ENCODE measurements at places on chromosomes 4 and X. TPM values are rescaled to one million over a fixed set of nuclear protein-coding genes. Genes with fewer than 3 reads are reported as not detected.

Gene SRPK3
- 0.25 TPM for total RNA-seq

Gene KCNE5
- total RNA-seq: 1.5 TPM

Gene SCOC
- total RNA-seq: 74.0 TPM

Gene GLUD2
- total RNA-seq: 0.49 TPM

Gene SLC6A14
- not detected for total RNA-seq

Gene H2BW2
- total RNA-seq: not detected

Gene AKAP14
- total RNA-seq: not detected

Gene OPHN1
- total RNA-seq: 34.7 TPM

Gene BEND4
- total RNA-seq: 8.6 TPM

Gene ALG13
- 45.2 TPM for total RNA-seq

Gene TBX22
- under 0.01 TPM for total RNA-seq

Gene CABS1
- total RNA-seq: not detected

Gene HSPA4L
- total RNA-seq: 7.9 TPM

Gene CXCL3
- not detected for total RNA-seq

Gene ASMT
- 0.25 TPM for total RNA-seq

Gene NPFFR2
- total RNA-seq: not detected

Gene MPP1
- total RNA-seq: 12.5 TPM

Gene MAP3K15
- total RNA-seq: 0.74 TPM

Gene ANXA10
- 0.25 TPM for total RNA-seq

Gene SPATA4
- total RNA-seq: 0.49 TPM

Gene FHIP1A
- 3.7 TPM for total RNA-seq

Gene GPRASP1
- 30.0 TPM for total RNA-seq

Gene TCEAL5
- 9.1 TPM for total RNA-seq

Gene KIT
- total RNA-seq: 75.5 TPM

Gene SLC25A31
- not detected for total RNA-seq

Gene HSFX1
- total RNA-seq: 3.0 TPM

Gene GPR50
- not detected for total RNA-seq

Gene ADH6
- total RNA-seq: not detected

Gene IL15
- total RNA-seq: 0.25 TPM

Gene PARM1
- 6.9 TPM for total RNA-seq

Gene ADGRG4
- total RNA-seq: not detected

Gene SERPINA7
- not detected for total RNA-seq

Gene ZFYVE28
- 5.7 TPM for total RNA-seq

Gene CT45A2
- not detected for total RNA-seq

Gene TEX13D
- under 0.01 TPM for total RNA-seq

Gene DIPK2B
- total RNA-seq: 6.4 TPM

Gene ABCG2
- total RNA-seq: 15.5 TPM

Gene SPIN2B
- 6.6 TPM for total RNA-seq

Gene MAGEB1
- not detected for total RNA-seq

Gene CORIN
- 0.49 TPM for total RNA-seq

Gene PRICKLE3
- total RNA-seq: 0.74 TPM

Gene POU4F2
- not detected for total RNA-seq

Gene CXCL9
- total RNA-seq: not detected

Gene BEND2
- total RNA-seq: under 0.01 TPM

Gene BEX5
- total RNA-seq: 36.1 TPM

Gene CCDC110
- total RNA-seq: 1.7 TPM

Gene ARHGAP6
- total RNA-seq: 2.0 TPM

Gene SYNPO2
- total RNA-seq: 3.0 TPM

Gene ING2
- total RNA-seq: 14.3 TPM

Gene MAGEC1
- not detected for total RNA-seq

Gene NAA11
- not detected for total RNA-seq

Gene PPBP
- total RNA-seq: 2.0 TPM

Gene RTL9
- 0.25 TPM for total RNA-seq

Gene CTAG1A
- total RNA-seq: not detected

Gene THOC2
- total RNA-seq: 72.3 TPM

Gene SLC9A7
- 26.1 TPM for total RNA-seq

Measured in temporal lobe (tissue), 4 donors.